Aorta (tissue), 5 donors: ENCODE measurements at places on chromosomes 5 and 9.

DNA sequence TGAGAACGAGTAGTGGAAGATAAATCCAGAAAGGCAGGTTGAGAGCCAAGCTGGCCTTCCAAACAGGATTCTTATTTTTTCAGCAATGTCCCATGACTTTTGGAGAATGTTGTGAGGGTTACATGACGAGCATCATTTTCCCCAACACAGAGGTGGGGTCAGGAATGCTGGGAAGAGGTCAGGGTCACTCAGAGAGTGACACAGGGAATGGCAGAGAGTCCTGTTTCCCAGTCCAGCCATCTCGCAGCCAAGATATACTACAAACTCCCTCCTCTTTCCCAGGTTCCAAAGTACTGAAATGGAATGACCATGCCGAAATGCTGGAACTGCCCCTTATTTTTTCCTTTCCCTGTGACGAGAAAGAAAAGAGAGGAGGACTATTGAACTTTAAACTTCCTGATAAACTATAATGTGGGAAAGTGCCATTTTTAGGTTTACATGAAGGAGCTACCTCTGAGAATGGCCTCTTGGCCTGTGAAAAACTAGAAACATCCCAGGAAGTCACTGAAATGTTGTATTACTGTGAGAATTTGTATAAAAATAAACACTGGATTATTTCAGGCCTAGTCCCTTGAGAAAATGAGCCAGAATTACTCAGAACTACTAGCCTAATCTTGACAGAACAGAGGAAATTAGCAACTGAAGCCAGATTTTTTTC is 420.4 kb downstream of the CETN3 start:
- no peak for DNase-seq

DNA sequence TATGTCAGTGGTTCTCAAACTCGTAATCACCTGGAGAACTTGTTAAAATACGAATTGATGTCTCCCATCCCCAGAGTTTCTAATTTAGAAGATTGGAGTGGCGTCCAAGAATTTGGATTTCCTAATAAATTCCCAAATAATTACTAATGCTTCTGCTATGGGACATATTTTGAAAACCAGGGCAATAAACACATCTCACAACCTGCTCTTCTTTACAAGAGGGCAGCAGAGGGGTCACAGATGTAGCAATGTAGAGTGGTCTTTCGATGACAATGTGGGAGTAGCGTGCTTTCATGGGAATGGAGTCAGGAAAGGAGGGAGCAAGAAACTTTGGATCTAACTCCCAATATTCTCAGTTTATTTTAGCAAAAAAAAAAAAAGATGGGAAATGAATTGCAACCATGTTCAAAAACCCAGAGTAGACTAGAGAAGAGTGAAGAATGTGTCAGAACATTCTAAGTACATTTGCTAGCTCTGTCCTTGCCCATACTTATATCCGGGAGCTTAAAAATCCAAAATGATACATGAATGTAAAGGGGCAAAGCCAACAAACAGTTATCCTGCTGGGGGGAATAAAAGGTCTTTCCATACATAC is 33.8 kb upstream of the ALDH1A1 start:
- no peak for DNase-seq

GRCh38 chr9:127219520-127219919 is 45.1 kb upstream of the GARNL3 start:
- DNase-seq = peak; percentile 77

- no peak for DNase-seq
Observed at GRCh38 chr5:96978812-96979449, 43.1 kb downstream of the LNPEP start.

GRCh38 chr5:91741764-91742505 is 358.8 kb upstream of the ARRDC3 start:
- no peak for DNase-seq

- DNase-seq = peak; percentile 76
Observed at GRCh38 chr9:87497604-87498045, at the start of gene DAPK1. Gene DAPK1 (plus strand): TSS chr9:87497867. CDS start chr9:87499078, 1,211 bp downstream.

- DNase-seq = no peak
Observed at GRCh38 chr5:168890816-168891812, 311.9 kb upstream of the PANK3 start.

DNA sequence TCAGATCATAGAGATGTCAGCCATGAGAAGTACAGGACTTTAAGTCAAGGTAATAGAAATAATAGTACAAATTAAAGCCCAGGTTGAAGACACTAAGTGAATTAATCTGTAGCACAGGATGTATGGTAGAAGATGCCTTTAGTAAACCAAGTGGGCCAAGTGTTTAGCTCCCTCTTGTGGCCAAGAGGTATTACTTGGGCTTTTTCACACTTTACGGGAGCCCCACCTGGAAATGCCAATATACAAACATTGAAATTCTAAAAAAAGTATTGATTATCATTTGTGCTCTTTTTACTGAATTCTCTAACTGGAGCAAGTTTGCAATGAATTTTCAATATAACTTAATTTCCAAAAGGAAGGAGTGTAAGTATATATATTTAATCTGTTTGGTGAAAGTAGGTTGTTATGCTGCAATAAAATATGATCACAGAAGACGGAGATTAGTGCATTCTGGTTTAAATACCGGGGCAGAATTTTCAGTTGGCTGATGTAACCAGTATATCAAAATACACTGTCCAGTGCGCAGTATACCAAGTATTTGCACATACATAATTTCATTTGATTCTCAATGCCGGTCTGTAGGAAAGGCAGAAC is 84.7 kb downstream of the PARP8 start:
- DNase-seq = no peak

- peak; percentile 81 for DNase-seq
Observed at GRCh38 chr5:56815658-56816545, 553 bp downstream of the MAP3K1 start.

- no peak for DNase-seq
Observed at GRCh38 chr9:9552665-9553064, 1060.1 kb downstream of the PTPRD start.

DNA sequence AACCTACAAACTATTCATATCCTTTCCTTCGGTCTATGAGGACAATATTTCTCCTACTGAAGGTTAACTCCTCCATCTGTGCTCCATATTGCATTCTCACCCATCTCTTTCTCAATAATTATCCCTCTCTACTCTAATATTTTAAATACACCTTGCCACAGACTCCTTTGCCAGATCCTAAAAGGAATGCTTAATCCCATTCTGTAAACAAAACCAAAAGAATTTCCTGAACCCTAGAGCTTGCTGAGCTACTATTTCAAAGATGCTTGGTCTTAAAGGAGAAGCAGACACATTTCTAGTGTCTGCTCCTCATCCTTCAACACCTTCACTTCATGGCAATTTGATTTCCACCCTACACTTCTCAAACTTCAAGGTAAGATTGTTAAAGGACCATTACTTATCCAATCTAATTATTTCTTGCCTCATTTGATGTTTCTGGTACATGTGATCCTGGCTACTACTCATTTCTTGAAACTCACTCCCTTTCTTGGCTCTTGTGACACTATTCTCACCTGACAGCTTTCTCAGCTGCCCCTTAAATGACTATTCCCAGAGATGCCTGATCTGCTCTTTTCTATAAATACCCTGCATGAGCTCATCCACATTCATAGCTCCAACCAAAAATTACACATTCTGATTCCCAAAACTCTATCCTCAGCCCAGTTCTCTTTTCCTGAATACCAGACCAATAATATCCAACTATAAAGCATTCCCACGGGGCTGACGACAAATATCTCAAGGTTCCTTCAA is 20.2 kb downstream of the HOMER1 start:
- DNase-seq = no peak

GRCh38 chr9:79155308-79155707 is 416.5 kb upstream of the TLE4 start:
- no peak for DNase-seq

DNA sequence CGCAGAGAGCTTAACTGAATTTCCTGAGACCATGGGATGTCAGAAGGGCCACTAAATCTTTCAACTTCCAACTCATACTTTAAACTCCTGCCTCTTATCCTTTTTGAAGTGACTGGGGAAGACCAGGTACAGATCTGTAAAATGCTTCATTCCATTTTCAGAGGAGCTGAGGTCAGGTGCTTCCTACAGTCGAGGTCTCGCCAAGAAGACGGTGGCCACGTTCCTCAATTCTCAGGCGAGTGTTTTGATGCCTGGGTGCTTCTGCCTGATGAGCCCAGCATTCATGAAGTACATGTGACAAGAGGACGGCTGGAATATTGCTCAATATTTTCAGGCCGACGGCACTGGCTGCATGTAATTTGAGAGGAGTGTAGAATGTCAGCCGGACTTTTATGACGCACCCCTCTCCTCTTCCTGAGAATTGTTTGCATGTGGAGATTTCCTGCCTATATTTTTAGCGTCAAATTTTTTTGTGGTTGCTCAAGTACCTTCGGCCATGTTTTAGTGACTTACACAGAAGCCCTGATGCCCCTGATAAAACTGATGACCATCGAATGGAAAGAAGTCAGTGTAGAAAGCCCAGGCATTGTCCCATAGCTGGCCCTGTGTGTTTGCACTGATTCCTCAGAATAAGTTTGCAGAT is 38.8 kb upstream of the GLRX start:
- DNase-seq = no peak

- no peak for DNase-seq
Observed at GRCh38 chr5:147906326-147907095, at the start of gene C5orf46. Gene C5orf46 (minus strand): TSS chr5:147906538. CDS start chr5:147906501, 37 bp downstream.

GRCh38 chr5:163104464-163104863 is 332.9 kb upstream of the CCNG1 start:
- no peak for DNase-seq

GRCh38 chr5:123482258-123482657 is 29.7 kb upstream of the CSNK1G3 start:
- no peak for DNase-seq

GRCh38 chr9:3507395-3508077 is 18.3 kb downstream of the RFX3 start:
- no peak for DNase-seq

GRCh38 chr5:140420665-140421361 is 19.2 kb downstream of the ANKHD1 start:
- no peak for DNase-seq

- DNase-seq = no peak
Observed at GRCh38 chr5:148687427-148687826, 33.1 kb upstream of the HTR4 start.

DNA sequence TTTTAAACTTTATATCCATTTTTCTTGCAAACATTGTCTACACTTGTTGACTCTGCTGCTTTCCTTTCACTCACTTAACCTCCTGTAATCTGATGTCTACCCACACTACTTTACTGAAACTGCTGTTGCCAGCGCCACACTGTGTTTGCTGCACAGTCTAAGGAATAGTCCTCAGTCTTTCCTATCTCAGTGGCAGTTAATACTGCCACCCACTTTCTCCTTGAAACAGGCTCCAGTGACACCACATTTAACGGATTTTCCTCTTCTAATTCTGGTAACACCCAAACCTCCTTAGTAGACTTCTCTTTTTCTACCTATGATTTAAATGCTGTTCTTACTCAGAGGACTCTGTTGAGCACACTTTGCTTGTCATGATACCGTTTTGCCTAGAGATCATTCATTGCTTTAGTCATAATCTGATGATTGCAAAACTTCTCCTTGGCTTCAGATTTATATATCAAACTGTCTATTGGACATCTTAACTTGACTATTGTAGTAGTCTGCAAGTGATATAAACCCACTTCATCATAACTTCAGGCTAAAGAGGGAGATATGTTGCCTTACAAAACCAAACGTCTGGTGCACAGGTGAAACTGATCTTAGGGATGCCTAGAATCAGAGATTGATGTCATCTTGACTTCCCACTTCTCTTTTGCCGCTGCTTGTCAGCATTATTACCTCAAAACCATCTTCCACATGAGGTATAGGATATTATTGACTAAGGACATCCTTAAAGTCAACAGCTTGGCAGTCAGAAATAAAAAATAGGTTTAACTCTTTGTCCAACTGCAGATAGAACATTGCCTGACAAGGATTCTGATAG is 94.1 kb downstream of the CDC42SE2 start:
- DNase-seq = no peak

DNA sequence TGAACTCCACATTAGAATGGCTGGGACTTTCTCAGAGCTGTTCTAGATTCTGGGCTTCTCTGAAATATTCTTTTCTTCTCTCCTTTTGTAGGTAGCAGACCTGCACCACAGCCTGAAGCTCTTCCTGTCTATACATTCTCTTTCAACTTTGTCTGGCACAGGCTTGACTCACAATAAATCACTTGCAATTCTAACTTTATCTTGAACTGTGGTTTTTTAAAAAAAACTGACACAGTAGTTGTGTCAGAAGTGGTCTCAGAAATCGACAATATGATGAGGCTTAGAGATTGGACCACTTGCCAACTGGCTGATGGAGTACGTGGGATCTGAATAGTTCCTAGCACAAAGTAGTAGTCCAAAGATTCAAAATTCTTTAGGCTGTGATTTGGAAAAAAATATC is 24.1 kb upstream of the CDH9 start:
- no peak for DNase-seq

DNA sequence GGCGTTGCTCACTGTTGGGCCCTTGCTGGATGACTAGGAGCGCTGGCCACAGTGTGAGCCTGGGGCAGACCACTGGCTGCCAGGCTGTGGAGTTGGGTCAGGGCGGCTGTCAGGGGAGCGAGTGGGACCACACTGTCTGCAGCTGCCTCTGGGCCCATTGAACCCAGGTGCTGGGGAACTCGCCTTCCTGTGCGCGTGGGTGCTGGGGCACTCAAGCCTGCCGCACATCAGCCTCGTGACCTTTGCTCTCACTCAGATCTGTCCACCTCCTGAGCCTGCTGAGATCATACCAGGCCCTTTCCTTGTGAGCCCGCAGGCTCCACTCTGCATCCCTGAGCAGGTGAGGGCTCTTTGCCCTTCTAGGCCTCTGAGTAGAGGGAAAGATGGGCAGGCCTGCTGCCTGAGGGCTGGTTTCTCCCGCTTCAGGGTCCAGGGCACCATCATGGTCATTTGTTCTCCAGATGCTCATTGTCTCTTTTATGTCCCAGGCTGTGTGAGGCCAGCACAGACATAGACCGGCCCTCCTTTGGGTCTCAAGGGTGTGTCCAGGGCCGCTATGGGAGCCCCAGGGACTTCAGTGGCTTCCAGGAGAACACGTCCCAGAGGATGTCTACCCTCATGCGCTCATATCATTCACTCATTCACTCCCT is 26.5 kb downstream of the WNK2 start:
- DNase-seq = peak; percentile 62

GRCh38 chr9:124793015-124793541 is 16.1 kb downstream of the OLFML2A start:
- no peak for DNase-seq

GRCh38 chr5:61332851-61333320 is 828 bp downstream of the ZSWIM6 start:
- DNase-seq = peak; percentile 89

GRCh38 chr5:118647587-118647986 is 340.8 kb downstream of the DTWD2 start:
- DNase-seq = no peak

- peak; percentile 71 for DNase-seq
Observed at GRCh38 chr9:133714606-133715294, 23.4 kb downstream of the SARDH start.
